ENCODE measurements at places on chromosomes 13 and 19. TPM values are rescaled to one million over a fixed set of nuclear protein-coding genes. Genes with fewer than 3 reads are reported as not detected.

DNA sequence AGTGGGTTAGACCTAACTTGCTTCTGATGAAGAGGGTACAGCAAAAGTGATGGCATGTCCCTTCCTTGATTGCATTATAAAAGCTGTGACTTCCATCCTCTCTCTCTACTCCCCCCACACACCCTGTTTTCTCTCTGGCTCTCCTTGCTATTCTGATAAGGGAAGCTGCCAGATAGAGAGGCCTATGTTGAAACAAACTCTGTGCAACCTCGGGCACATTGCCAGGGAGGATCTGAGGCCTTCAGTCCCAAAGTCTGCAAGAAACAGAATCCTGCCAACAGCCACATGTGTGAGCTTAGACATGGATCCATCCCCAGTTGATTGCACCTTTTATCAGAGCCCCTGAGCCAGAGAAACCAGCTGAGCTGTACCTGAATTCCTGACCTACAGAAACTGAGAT is 44.8 kb upstream of the ARGLU1 start:
- no peaks in the 10 kb centered on the region for H3K4me1 ChIP-seq
- no peaks in the 10 kb centered on the region for H3K27me3 ChIP-seq
- DNase-seq, result no peak
- H3K4me3 ChIP-seq, result no peak overlapping the region
- no peak overlapping the region for H3K27ac ChIP-seq

DNA sequence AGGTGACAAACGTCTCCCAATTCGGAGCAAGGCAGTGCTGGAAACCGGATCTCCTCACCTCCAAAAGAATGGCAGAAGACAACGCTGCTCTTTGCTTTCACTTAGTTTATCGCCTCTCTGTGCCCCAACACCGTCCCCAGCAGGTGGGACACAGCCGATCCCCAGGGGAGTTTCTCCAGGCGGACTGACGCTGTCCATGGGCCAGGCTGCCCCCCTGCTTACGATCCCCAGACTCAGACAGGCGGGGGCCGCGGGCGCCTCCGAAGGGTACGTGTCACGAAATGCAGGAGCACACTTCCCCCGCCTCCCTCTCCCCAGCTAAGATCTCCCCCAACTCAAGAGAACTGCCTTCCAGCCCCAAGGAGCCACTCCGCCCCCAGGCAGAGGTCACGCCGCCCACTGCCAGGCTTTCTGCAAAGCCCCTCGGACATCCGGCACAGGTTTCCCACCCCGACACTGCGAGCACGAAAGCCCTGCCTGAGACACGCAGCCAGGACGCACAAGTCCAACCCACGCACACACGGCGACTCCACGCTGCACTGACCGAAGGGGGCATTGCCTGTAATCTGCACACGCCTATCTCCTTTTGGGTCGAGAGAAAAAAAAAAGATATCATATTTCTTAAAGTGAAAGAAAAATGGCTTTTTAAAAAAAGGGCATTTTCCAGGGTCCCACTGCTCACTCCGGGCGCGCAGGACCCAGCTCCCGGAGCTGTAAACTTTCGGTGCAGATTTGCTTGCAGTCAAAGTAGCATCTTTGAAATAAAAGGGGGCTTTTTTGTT is 2.0 kb downstream of the SPRY2 start:
- DNase-seq, result no peak
- H3K36me3 ChIP-seq, result no peaks in the 10 kb centered on the region
- H3K4me3 ChIP-seq, result no peak overlapping the region
- H3K27me3 ChIP-seq, result peaks cover 24% of the 10 kb centered on the region

- no peak for DNase-seq
- H3K4me3 ChIP-seq, result no peak overlapping the region
- H3K4me1 ChIP-seq, result no peaks in the 10 kb centered on the region
- H3K27ac ChIP-seq, result no peak overlapping the region
- H3K36me3 ChIP-seq, result no peaks in the 10 kb centered on the region
Observed at GRCh38 chr13:110399801-110400200, 92.7 kb downstream of the COL4A2 start.

DNA sequence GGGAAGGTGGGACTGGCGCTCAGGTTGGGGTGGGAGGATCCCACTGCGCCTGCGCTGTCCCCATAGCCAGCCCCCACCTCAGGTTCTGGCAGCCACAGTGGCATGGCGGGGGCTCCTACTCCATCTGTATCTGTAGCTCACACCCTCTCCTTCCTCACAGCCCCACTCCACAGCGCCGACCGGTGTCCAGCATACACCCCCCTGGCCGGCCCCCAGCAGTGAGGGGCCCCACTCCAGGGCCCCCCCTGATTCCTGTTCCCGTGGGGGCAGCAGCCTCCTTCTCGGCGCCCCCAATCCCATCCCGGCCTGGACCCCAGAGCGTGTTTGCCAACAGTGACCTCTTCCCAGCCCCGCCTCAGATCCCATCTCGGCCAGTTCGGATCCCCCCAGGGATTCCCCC is 6.0 kb downstream of the TMED1 start:
- no peak overlapping the region for H3K4me3 ChIP-seq
- DNase-seq, result no peak
- peaks cover 31% of the 10 kb centered on the region for H3K36me3 ChIP-seq
- peaks cover 1% of the 10 kb centered on the region for H3K4me1 ChIP-seq

DNA sequence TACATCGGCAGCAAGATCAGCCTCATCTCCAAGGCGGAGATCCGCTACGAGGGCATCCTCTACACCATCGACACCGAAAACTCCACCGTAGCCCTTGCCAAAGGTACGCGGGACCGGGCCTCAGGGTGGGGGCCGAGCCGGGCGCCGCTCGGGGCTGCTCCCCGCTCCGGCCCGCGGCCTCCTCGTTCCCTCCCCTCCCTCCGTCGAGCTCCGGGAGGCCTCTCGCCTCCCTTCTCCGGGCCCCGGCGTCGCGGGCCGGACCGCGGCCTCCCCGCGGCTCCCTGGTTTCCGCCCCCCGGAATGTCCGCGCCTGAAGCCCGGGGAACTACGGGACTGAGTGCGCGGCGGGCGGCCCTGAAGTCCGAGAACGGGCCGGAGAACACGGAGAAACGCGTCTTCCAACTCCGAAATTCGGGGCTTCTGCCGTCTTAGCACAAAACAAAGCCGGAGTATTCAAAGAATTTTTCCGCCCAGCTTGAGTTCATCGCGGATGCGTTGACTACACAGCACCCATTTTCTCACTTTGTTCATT is 423 bp downstream of the LSM14A start:
- peak overlapping the region; percentile 92 for H3K4me3 ChIP-seq
- no peaks in the 10 kb centered on the region for H3K27me3 ChIP-seq
- H3K36me3 ChIP-seq, result no peaks in the 10 kb centered on the region
- peak overlapping the region; percentile 95 for H3K27ac ChIP-seq

ZNF382 gene
- polyA plus RNA-seq, result 11.8 TPM

CAMSAP3 gene
- not detected for polyA plus RNA-seq

STOML3 gene
- not detected for polyA plus RNA-seq

Data from CD4-positive, alpha-beta memory T cell (primary cell).